ENCODE measurements at places on chromosomes 1 and 21. TPM values are rescaled to one million over a fixed set of nuclear protein-coding genes. Genes with fewer than 3 reads are reported as not detected.

The F13B gene
- total RNA-seq: not detected

The CD53 gene
- not detected for total RNA-seq

The ZBED6 gene
- 44.4 TPM for total RNA-seq

The IGSF5 gene
- not detected for total RNA-seq

The MYOM3 gene
- not detected for total RNA-seq
